Hindlimb muscle (tissue), 1 donor: ENCODE measurements at places on chromosomes 6 and 20. TPM values are rescaled to one million over a fixed set of nuclear protein-coding genes. Genes with fewer than 3 reads are reported as not detected.

GRCh38 chr20:25623225-25623735, 534 bp downstream of the NANP start:
- DNase-seq, result peak; percentile 43

The MUCL3 gene
- not detected for polyA plus RNA-seq

DNA sequence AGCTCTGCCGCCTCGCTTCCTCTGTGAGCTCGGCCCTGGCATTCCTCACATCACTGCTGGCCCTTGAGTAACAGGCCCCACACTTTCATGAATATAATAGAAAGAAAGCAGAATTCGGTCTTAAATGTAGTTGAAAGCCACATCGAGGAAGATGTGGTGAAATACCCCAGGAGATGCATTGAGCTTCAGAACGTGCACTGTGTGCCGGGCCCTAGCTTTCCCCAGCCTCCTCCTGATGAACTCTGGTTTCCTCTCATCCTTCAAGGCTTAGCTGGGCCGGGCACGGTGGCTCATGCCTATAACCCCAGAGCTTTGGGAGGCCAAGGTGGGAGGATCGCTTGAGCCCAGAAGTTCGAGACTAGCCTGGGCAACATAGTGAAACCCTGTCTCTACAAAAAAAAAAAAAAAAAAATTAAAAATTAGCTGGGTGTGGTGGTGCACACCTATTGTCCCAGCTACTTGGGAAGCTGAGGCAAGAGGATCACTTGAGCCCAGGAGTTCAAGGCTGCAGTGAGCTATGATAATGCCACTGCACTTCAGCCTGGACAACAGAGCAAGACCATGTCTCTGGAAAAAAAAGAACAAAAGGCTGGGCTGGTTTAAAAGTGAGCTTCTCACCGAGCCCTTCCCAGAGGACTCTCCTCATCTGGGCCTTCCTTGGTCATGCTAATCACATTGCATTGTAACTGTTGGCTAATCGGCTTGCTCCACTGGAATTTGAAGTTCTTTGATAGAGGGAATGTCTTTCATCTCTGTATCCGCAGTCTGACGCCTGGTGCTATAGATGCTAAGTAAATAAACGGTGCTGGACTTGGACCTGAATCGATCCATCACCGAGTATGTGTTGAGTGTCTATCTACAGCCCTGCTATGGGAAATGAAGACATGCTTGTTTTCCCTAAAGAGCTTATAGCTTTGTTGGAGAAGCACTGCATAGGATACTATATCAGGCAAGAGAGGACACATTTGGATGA, 43.8 kb upstream of the FOXQ1 start:
- no peak for DNase-seq

- DNase-seq, result no peak
Observed at GRCh38 chr20:56098981-56099500, 93.7 kb upstream of the CBLN4 start.

DNA sequence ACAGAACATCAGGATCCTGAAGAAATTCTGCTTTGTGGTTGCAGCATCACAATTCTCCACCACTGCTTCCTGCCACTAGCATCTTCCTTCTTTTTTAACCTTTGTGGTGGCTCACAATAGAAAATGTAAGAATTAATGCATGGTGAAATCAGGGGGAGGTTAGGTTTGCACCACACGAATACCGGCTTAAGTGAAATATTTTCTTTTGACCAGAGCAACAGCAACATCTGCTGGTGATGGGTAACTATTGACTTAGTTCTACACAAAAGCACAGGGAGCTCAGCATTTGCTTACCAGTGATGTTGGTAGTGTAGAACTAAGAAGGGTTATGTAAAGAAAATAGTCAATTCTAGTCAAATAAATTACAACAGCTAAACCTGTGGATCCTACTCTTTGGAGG, 280.5 kb downstream of the SYNE1 start:
- no peak for DNase-seq

DNA sequence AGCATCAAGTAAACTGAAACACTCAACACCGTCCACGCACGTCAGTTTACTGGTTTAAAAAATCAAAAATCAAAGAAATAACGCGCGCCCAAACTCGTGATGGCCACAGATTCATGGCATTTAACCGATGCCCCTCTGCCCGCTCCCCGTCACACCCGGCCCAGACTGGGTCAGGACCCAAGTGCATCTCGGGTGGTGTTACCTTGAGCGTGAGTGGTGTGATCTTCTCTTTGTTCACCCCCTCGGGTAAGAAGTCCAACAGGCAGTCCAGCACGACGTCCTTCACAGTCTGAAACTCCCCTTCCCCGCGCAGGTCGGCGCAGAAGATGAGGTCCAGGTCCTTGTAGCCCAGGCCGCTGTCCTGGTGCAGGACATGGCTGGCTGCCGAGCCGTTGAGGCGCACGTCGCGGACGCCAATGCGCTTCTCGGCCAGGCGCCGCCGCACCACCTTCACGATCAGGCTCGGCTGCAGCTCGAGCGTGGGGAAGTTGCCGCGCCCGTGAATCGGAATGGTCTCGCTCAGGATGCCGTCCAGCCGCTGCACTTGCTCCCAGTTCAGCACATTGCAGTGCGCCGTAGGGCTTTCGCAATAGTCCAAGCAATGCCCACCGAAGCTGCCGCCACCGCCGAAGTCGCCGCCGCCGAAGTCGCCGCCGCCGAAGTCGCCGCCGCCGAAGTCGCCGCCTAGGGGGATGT, 945 bp downstream of the TENT5A start:
- DNase-seq, result peak; percentile 58

The TRIM40 gene
- polyA plus RNA-seq, result not detected

- DNase-seq, result no peak
Observed at GRCh38 chr20:32536851-32537656, 48.1 kb downstream of the NOL4L start.

The IP6K3 gene
- polyA plus RNA-seq, result 38.8 TPM

The ZBP1 gene
- not detected for polyA plus RNA-seq

DNA sequence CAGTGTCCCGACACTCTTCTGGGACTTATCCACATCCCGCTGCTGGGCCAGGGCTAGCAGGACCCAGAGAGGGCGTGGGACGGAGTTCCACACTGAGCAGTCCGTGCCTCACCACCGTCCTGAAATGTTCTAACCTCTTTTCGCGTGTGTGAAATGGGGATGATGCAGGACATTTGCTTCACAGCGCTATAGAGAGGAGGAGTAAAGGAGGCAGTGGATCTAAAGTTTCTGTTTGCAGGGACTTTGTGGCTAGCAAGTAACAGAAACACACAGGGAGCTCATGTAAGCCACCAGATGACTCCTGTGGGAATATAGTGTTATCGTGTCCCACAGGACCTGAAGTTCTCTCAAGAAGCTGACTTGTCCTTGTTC, 634 bp downstream of the ITPA start:
- DNase-seq, result no peak

- DNase-seq, result no peak
Observed at GRCh38 chr20:62227591-62227976, 7.5 kb upstream of the HRH3 start.

GRCh38 chr6:138577151-138577915, 78.0 kb upstream of the NHSL1 start:
- DNase-seq, result no peak
